ENCODE measurements at places on chromosomes 12 and 14.
A peak's percentile ranks its signal among the peaks of the same experiment; 100 is the strongest.

DNA sequence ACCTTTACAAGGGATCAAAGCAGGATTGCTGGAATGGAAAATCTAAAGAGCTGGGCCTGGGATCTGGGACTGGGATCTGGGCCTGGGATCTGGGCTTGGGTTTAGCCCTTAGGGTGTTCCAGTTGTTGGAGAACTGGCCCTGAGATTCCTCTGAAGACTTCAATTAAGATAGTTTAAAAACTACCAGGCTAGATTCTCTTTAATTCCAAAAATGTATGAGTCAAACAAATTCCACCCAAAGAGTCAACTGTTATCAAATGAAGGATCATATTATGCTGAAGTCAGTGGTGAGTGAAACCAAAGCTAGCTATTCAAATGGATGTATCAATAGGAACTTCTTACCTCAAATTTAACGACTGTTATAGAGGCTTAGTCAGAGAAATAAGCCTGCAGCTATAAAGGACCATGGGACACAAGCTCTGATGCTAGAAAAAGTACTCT lies 40.5 kb downstream of the LIMA1 start:
- DNase-seq, result no peak

- DNase-seq, result no peak
These were observed 280.3 kb downstream of the KSR2 start for GRCh38 chr12:117688446-117688845.

- DNase-seq, result no peak
These were observed 63.8 kb downstream of the ABCC9 start for GRCh38 chr12:21877293-21877982.

DNA sequence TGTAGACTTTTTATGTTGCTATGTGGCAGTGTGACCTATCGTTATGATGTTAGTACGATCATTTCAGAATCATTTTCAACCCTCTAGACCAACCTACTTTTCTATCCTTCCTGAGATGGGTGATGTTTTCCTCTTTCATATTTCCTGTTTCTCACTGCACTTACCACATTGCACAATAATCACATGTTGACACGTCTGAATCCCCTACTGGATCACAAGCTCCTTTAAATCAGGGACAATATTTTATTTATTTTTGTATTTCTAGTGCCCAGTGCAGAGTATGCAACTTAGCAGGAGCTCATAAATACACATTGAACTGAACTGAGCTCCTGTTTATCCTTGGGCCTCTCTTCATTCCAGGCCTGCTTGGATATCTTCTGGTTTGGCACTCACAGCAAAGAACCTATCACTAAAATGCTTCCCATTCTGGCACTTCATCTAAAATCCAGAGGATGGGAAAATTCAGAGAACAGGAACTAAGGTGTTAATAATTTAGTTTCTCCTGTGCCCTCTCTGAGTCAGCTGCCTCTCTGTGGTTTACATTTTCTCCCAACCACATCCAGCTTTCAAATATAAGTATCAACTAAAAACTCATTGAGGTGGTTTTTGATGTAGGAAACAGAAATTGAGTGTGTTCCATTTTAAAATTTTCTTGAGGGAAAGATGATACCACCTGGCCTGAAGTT lies 69.4 kb upstream of the DYRK2 start:
- DNase-seq, result no peak

DNA sequence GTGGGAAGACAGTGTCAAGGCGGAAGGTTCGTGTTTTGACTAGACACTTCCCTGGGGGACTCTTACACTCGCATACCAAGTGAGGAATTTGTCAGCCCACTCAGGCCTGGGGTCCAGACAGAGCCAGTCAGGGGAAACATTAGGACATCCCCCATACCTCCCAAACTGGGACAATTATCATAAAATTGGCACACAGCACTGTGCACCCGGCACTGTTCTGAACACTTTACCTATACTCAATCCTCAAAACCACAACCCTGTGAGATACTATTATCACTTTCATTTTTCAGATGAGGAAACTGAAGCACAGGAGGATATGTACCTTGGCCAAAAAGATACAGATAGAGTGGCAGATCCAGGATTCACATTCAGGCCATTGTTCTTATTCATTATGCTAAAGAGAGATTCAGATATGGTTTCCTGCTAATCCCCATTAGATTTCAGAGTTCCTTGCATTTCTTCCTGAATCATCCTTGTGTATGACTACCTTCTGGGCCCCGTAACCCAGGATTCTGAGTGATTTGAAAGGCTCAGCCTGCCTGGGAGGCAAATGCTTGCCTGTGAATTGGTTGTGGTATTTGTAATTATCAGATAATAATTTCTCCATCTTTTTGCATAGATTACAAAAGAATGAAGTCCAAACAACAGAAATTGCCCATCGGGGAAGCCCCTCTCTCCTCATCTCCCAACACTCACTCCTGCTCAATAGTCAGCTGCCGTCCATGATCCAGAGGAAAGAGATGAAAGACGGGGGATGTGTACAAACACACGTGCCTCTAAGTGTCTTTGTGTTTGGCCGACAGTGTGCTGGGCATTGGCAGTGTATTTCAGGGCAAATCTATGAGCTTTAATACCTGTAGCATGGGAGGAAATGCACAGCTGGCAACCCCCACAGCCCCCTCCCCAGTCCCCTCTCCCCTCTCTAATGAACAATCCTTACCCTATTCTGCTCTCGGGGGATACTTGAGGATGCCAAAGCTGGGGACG lies 4.6 kb downstream of the TAC3 start:
- no peak for DNase-seq

GRCh38 chr12:75862692-75863471 lies 168.7 kb downstream of the PHLDA1 start:
- no peak for DNase-seq

- no peak for DNase-seq
These were observed 583.9 kb downstream of the ALG10 start for GRCh38 chr12:34605955-34606748.

- no peak for DNase-seq
These were observed 14.1 kb downstream of the ARF3 start for GRCh38 chr12:48943221-48943620.

GRCh38 chr14:83826838-83827237 lies 1703.1 kb upstream of the FLRT2 start:
- peak; percentile 3 for DNase-seq
